GM19239 (cell line): ENCODE measurements at places on chromosomes 7 and 10.

DNA sequence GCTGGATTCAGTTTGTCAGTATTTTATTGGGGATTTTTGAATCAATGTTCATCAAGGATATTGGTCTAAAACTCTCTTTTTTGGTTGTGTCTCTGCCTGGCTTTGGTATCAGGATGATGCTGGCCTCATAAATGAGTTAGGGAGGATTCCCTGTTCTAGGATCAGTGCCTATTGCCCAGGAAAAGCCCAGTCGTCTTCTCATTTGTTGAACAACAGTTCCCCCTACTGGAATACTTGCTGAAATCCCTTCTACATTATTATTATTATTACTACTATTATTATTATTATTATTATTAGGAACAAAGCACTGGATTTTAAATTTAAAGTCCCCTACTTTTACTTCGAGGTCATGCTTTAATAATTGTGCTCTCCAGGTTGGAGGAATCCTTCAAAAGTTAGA is 528.9 kb downstream of the MAGI2 start:
- no peak for DNase-seq

DNA sequence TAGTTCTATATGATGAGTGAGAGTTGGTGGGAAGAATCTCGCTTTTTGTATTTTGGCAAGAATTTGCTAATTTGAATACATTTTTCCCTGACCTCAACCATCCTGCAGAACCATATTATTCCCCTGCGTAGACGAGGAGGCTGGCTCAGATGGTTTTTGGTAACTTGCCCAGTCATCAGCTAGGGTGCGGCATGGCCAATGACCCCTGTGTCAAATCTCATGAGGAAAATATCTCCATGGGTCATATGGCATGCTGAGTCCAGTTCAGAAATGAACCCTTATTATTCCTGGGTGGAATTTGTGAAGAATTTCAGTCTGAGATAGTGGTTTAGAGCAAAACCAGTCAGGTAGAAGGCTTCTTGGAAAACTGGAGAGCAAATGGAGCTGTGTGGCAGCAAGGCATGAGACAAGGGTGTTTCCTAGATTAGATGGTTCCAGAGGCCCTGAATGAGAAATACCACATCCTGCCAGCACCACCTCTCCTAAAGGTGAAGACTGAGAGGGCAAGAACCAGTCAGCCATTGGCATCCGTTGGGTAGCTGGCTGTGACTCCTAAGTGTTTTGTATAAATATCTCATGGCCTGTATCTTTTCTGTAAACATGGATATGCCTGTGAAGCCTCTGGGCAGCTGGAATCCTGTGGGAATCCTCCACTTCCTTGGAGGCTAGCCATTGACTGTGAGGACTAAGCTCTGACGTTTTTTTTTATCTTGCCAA is 5.8 kb upstream of the UPP1 start:
- no peak for DNase-seq

GRCh38 chr10:117950408-117950807 is 96.3 kb downstream of the RAB11FIP2 start:
- no peak for DNase-seq

DNA sequence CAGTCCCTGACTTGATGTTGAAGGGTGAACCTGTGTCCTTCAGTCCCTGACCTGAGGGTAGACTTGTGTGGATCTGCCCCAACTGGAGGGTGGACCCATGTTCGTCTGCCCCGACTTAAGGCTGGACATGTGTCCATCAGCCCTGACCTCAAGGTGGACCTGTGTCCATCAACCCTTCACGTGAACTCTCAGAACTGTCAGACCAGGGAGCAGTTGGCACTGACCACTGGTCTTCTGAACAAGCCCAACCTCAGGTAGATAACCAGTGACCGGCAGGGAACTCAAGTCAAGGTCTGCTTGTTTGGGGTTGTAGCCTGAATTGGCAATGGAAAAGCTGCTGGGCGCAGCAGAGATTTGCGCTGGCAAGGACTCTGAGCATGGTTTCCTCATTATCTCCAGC is 96.5 kb downstream of the ADCY1 start:
- no peak for DNase-seq

- no peak for DNase-seq
Observed at GRCh38 chr10:61000769-61001730, 57.1 kb upstream of the RHOBTB1 start.

GRCh38 chr7:1942941-1943289 is 272.8 kb downstream of the ELFN1 start:
- no peak for DNase-seq

DNA sequence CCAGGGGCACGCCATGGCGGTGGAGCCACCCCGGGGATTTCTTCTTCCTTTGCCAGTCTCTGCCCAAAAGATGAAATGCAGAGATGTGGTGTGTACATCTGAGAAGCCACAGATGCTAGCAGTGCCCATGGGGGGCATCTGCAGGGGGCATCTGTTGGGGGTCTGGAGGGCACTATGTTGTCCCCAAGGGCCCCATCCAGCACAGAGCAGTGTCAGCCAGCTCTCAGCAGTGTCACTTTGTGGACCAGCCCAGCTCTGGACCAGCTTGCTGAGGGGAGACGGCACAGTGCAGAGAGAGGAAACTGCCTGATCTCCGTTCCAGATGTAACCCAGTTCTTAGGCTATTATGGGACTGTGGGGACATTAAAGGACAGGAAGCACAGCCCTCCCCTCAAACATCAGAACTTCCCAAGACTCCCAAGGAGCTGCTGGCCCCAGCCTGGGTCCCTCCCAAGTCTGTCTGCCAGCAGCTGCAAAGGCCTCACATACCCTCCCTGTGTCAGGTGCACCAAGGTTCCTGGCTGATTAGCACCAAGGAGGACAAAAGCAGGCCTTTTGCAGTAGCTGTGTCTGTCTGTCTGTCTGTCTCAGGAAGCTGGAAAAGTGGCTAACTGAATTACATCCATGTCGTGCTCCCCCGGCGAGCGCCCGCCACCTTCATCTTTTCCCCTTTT is 536.5 kb downstream of the PTPRN2 start:
- DNase-seq, result no peak

DNA sequence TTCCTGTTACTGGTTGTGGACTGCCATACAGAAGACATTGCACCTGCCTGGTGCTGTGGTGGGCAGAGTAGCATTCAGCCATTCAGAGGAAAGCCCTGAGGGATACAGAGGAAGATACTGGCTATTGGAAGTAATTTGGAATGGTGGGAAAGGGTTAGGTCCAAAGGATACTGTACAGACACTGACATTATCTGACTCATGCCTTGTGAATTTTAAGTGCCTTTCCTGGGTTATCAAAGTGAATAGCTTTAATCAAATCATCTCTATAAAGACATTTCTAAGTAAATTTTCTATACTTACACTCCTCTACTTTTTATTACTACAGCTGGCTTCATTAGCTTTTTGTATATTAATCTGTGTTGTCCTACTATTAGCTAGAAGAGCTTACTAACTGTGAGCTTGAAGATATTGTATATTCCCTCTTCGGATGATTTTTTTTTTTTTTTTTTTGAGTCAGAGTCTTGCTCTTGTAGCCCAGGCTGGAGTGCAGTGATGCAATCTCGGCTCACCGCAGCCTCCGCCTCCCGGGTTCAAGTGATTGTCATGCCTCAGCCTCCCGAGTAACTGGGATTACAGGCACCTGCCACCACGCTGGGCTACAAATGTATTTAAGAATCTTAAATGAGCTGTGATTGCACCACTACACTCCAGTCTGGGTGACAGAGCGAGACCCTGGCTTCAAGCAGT is 186.5 kb downstream of the ADK start:
- DNase-seq, result no peak

- no peak for DNase-seq
Observed at GRCh38 chr10:44874166-44874565, 37.0 kb upstream of the TMEM72 start.

DNA sequence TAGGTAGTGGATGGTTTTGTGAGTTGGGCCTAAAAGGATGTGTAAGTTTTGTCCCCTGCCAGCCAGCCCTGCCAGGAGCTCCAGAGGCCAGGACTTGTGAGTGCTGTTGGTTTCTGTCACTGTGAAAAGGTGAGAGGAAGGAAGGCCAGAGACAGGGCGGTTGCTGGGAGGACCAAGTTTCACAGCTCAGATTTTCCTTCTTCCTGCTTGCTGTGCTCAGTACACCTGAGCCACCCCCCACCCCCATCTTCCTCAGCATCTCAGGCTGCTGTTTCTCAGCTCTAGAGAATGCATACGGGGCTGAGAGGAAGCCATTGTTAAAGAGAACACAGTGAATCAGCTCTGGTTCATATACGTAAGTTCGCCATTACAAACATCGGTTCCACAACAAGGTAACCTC is 139.9 kb downstream of the BUB3 start:
- no peak for DNase-seq

DNA sequence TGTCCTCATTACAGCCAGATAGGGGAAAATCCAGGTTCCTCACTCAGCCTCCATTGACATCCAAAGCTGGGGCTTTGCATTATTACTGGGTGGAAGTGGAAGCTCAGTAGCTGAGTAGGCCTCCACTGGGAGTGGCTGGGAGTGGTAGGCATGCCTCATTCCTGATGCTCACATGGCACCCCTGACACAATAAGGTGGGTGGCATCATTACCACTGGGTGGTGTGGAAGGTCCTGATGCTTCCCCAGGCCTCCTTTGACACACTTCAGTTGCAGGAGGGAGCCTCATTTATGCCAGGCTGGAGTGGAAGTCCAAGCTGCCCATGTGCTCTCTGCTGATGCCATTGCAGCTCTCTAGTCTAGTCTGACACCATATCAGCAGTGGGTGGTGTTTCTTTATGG is 48.2 kb upstream of the GPR141 start:
- no peak for DNase-seq
